ENCODE measurements at places on chromosomes 3 and 15. TPM values are rescaled to one million over a fixed set of nuclear protein-coding genes. Genes with fewer than 3 reads are reported as not detected.

The HES1 gene
- total RNA-seq: 10.5 TPM

DNA sequence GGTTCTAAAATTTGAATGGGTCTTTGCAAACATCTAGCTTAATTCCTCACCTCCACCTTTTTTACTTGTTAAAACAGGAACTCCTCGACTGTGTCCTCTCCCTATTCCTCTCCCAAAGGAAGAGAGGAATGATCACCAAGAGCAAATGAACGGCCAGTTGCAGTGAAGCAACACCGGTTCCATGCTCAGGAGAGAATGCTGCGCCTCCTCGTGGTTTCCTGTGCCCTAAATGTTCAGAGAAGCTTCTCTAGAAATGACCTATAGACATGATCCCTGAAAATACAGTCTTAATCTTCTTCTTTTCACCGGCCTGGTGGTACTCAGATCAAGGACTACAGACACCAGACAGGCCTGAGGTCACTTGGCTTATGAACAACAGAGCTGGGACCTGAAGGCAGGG, 65.1 kb upstream of the GUCA1C start:
- peaks cover 2% of the 10 kb centered on the region for H3K27me3 ChIP-seq
- H3K4me3 ChIP-seq: no peak overlapping the region
- no peaks in the 10 kb centered on the region for H3K4me1 ChIP-seq
- no peaks in the 10 kb centered on the region for H3K36me3 ChIP-seq

- no peak for DNase-seq
- no peaks in the 10 kb centered on the region for H3K27me3 ChIP-seq
- no peaks in the 10 kb centered on the region for H3K4me1 ChIP-seq
- no peaks in the 10 kb centered on the region for H3K36me3 ChIP-seq
These were observed 81.9 kb downstream of the FGF12 start for GRCh38 chr3:192645437-192645836.

DNA sequence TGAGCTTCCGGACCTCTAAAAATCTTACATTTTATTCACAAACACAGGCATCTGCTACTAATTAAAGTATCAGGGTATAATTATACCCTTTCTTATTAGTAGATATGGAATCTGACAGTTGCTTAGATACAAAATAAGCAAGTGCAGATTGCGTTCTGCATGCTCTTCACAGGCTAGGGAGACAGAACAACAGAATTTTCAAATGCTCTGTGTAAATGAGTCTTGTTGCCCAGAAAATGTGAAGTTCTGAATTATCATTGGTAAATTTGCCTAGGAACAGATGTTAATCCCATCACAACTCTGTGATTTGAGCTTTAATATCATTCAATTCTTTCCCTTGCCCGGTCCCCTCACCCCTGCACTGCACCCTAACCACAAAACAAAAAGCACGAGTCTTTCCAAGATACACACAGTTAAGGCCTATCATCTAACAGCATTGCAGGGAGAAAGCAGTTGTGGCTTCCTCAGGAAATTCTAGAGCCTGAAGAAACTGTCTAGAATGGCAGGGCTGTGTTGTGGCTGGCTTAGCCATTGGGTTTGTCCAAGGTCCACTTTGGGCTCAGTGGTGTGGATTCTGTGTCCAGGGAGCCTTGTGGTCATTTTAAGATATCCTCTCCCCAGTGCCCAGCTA, 119.8 kb downstream of the PDCD6IP start:
- H3K27ac ChIP-seq: no peak overlapping the region
- no peaks in the 10 kb centered on the region for H3K36me3 ChIP-seq
- H3K27me3 ChIP-seq: no peaks in the 10 kb centered on the region
- no peaks in the 10 kb centered on the region for H3K4me1 ChIP-seq
- DNase-seq: no peak

- no peaks in the 10 kb centered on the region for H3K27me3 ChIP-seq
- H3K36me3 ChIP-seq: no peaks in the 10 kb centered on the region
- H3K4me1 ChIP-seq: no peaks in the 10 kb centered on the region
- DNase-seq: no peak
- no peak overlapping the region for H3K4me3 ChIP-seq
These were observed 128.4 kb downstream of the CTNNB1 start for GRCh38 chr3:41327718-41328117.

DNA sequence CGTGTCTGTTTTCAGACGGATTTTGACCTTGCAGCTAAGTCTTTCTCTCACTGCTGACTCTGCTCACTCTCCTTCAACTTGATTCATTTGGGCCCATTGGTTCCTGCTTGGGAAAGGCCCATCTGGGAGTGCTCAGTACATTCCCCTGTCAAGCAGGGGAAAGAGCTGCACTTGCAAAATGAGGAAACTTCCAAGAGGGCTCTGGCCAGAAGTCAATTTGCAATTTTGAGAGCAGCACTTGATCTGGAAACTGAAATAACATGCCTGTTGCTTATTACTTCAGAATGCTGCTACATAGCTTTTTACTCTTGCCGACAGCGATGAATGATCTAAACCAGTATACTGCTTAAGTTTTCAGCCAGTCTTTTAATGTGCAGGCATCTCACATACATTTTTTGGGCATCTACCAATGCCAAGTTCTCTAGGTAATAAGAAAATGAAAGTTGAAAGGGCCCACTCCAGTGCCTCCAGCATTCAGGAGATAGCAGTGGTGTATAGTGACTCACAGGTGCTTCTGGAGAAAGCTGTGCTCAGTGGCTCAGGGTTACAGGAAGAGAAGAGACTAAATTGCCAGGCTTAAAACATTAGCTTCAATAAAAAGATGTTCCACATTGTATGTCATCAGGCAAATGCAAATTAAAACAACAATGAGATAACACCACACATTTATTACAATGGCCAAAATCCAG, 70.1 kb upstream of the RORA start:
- H3K36me3 ChIP-seq: no peaks in the 10 kb centered on the region
- H3K4me3 ChIP-seq: no peak overlapping the region
- no peak for DNase-seq
- H3K27me3 ChIP-seq: no peaks in the 10 kb centered on the region

- no peaks in the 10 kb centered on the region for H3K36me3 ChIP-seq
- no peak overlapping the region for H3K27ac ChIP-seq
- DNase-seq: no peak
- H3K4me1 ChIP-seq: no peaks in the 10 kb centered on the region
- H3K4me3 ChIP-seq: no peak overlapping the region
These were observed 54.4 kb upstream of the HEG1 start for GRCh38 chr3:125110016-125110875.

The TGM4 gene
- total RNA-seq: not detected

- no peaks in the 10 kb centered on the region for H3K36me3 ChIP-seq
- H3K4me3 ChIP-seq: no peak overlapping the region
- no peak overlapping the region for H3K27ac ChIP-seq
- no peak for DNase-seq
These were observed 694.9 kb downstream of the ZBBX start for GRCh38 chr3:166685246-166685645.

The USP13 gene
- total RNA-seq: 6.4 TPM

The BFSP2 gene
- total RNA-seq: 6.6 TPM

GRCh38 chr3:125602752-125603649, 7.7 kb upstream of the OSBPL11 start:
- H3K4me1 ChIP-seq: no peaks in the 10 kb centered on the region
- H3K36me3 ChIP-seq: no peaks in the 10 kb centered on the region
- DNase-seq: no peak

DNA sequence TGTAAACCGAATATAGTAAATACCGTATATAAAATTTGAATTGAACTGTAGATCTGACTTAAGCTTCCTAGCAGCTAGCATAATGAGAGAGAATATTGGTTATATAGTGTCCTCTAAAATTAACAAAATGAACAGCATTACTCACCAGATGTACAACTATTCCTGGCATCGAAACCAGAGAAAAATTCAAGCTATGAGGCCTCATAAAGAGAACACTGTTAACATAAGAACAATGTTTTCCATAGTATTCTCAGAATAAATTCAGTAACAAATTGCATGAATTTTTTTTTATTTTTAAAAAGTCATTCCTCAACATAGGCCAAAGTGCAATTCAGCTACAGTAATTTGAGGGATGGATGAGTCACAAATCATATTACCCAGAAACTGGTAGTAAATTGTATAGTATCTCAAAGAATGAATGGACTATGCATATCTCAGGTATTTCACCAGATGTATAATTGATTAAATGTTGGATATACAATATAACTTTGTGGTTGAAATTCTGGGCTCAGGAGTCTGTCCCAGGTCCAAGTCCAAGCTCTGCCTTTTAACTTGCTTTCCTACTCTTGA, 5.0 kb downstream of the TMEM207 start:
- DNase-seq: no peak
- no peaks in the 10 kb centered on the region for H3K36me3 ChIP-seq
- peaks cover 8% of the 10 kb centered on the region for H3K4me1 ChIP-seq
- no peaks in the 10 kb centered on the region for H3K27me3 ChIP-seq
- H3K27ac ChIP-seq: no peak overlapping the region

- H3K27ac ChIP-seq: no peak overlapping the region
- H3K36me3 ChIP-seq: no peaks in the 10 kb centered on the region
- H3K27me3 ChIP-seq: peaks cover 9% of the 10 kb centered on the region
- H3K4me3 ChIP-seq: no peak overlapping the region
- H3K4me1 ChIP-seq: no peaks in the 10 kb centered on the region
- DNase-seq: no peak
These were observed 211.4 kb upstream of the LRIG1 start for GRCh38 chr3:66712210-66712609.

The GAP43 gene
- not detected for total RNA-seq

GRCh38 chr15:60191016-60191415, 186.9 kb downstream of the FOXB1 start:
- DNase-seq: no peak
- no peaks in the 10 kb centered on the region for H3K4me1 ChIP-seq
- H3K27me3 ChIP-seq: peaks cover 32% of the 10 kb centered on the region
- H3K27ac ChIP-seq: no peak overlapping the region

The DPPA2 gene
- total RNA-seq: not detected

The C3orf49 gene
- not detected for total RNA-seq

DNA sequence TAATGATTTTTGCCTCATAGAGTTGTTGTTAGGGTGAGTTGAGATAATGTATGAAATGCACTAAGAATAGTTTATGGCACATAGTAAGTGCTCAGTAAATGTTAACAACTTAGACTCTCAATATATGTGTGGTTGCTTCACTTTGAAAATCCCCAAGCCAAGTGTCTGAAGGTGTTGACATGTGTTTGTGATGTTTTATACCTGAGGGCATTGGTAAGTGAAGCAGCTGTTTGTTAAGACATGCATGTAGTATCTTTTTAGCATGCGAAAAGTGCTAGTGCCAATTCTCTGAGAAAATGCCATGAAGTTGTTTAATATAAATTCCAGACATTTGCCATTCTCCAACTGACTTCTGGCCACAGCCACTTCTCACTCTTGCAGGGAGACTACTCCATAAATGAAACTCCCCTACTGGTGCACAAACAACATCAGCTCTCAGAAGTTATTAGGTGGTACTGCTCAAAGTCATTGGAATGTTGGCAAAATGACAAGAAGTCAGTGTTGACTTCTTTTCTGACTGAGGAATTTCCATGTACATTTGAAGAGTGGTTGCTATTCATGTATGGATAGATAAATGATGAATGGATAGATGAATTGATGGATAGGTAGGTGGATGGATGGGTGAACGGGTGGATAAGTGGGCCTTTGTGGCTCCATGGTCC, 103.6 kb upstream of the NUDT16 start:
- no peak for DNase-seq
- H3K27ac ChIP-seq: no peak overlapping the region
- no peaks in the 10 kb centered on the region for H3K4me1 ChIP-seq
- H3K36me3 ChIP-seq: no peaks in the 10 kb centered on the region
- H3K4me3 ChIP-seq: no peak overlapping the region

DNA sequence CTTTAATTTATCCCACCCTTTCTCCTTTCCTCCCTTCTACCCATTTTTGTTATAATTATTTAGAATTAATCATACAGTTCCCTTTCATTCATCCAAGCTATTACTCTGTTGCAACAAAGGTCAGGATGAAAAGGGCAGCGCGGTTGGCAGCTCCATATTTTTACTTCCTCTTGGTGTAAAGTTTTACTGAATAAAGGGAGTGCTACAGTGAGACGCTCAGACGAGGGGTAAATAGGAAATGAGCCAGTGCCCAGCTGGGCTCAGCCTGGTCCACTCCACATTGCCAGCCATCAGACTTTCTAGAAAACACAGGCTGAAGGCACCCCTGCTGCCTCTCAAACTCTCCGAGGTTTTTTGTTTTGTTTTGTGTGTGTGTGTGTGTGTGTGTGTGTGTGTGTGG, 21.9 kb upstream of the ZBTB38 start:
- H3K27me3 ChIP-seq: no peaks in the 10 kb centered on the region
- no peak for DNase-seq
- H3K4me3 ChIP-seq: no peak overlapping the region
- no peaks in the 10 kb centered on the region for H3K4me1 ChIP-seq
- H3K36me3 ChIP-seq: no peaks in the 10 kb centered on the region

GRCh38 chr3:3154879-3155610, 24.4 kb downstream of the CRBN start:
- H3K4me3 ChIP-seq: no peak overlapping the region
- H3K27ac ChIP-seq: no peak overlapping the region
- peaks cover 95% of the 10 kb centered on the region for H3K36me3 ChIP-seq
- H3K27me3 ChIP-seq: no peaks in the 10 kb centered on the region
- DNase-seq: no peak

- no peaks in the 10 kb centered on the region for H3K4me1 ChIP-seq
- no peak overlapping the region for H3K4me3 ChIP-seq
- no peak for DNase-seq
- peaks cover 2% of the 10 kb centered on the region for H3K27me3 ChIP-seq
These were observed 13.9 kb upstream of the MGLL start for GRCh38 chr3:127835993-127836882.

DNA sequence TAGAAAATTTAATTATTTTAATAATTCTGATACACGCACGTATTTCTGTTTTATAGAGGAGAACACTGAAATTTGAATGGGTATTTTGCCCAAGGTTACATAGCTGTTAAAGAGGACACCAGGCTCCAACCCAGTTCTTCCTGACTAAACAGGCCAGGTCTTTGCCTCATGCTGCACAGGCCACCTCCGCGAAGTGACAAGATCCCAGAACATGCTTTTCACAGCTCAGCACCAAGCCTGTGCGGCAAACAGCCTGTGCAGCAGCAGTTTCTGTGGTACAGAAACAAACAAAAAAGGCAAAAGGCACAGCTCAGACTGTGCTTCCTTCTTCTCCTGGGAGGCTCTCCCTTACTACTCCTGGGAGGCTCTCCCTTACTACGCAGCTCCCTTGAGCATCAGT, 6.5 kb downstream of the FOXL2 start:
- H3K4me1 ChIP-seq: peaks cover 57% of the 10 kb centered on the region
- no peak for DNase-seq
- H3K36me3 ChIP-seq: no peaks in the 10 kb centered on the region
- H3K27me3 ChIP-seq: peaks cover 48% of the 10 kb centered on the region
- no peak overlapping the region for H3K27ac ChIP-seq

The GPR176 gene
- total RNA-seq: not detected

The KLHL40 gene
- not detected for total RNA-seq

Data from CD4-positive, CD25-positive, alpha-beta regulatory T cell (primary cell).